GM18507 (cell line): ENCODE measurements at places on chromosomes 5 and 9.

GRCh38 chr5:128163991-128164390, 80.4 kb downstream of the SLC12A2 start:
- DNase-seq, result no peak

DNA sequence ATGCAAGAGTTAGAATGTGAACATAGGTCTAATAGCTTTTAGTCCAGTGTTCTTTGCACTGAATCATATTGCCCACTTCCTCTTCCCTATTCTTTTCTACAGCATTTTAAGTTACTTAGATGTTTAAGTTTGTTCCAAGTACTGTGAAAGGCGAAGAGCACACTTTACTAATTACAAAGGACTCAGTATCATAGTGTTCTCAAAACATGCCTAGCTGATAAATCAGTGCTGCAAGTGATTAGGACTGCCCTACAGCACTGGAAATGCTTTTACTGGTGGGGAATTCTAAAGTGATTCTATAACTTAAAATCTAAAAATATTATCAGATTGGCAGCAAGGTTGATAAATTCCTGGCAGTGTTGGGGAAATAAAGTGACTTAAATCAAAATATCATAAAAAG, 177.9 kb upstream of the KCNN2 start:
- DNase-seq, result no peak

DNA sequence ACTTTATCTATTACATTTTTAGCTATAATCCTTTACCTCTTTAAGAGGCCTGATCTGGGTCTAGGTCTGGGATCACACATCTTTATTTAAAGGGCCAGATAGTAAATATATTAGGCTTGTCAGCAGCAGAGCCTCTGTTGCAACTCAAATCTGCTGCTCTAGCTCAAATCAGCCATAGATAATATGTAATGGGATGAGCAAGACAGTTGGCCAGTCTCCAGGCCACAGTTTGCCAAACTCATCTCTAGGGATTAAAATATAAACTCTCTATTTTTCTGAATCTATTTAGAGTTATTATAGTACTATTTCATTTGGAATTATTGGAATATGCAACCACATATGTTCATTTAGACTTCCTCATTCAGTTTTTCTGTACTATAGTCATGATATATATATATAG, 115.9 kb upstream of the MINAR2 start:
- DNase-seq, result no peak

GRCh38 chr5:148297731-148298130, 14.5 kb upstream of the SPINK7 start:
- DNase-seq, result no peak

GRCh38 chr5:96893342-96893741, 17.0 kb downstream of the ERAP2 start:
- no peak for DNase-seq

DNA sequence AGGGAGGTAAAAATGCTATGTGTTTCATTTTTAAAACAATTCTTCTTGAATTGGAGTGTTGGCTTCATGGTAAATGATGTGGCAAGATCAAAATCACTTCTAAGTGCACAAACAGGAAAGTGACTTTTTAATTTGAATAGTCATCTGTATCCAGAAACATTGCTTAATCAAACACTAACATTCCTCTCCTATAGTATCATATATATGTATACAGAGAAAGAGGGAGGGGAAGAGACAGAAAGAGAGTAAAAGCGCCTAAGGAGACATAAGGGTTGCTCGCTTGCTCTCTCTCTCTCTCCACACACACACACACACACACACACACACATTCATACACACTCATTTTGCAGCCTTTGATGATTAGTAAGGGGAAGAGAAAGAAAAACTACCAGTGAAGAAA, 95.4 kb upstream of the PRDM9 start:
- no peak for DNase-seq

DNA sequence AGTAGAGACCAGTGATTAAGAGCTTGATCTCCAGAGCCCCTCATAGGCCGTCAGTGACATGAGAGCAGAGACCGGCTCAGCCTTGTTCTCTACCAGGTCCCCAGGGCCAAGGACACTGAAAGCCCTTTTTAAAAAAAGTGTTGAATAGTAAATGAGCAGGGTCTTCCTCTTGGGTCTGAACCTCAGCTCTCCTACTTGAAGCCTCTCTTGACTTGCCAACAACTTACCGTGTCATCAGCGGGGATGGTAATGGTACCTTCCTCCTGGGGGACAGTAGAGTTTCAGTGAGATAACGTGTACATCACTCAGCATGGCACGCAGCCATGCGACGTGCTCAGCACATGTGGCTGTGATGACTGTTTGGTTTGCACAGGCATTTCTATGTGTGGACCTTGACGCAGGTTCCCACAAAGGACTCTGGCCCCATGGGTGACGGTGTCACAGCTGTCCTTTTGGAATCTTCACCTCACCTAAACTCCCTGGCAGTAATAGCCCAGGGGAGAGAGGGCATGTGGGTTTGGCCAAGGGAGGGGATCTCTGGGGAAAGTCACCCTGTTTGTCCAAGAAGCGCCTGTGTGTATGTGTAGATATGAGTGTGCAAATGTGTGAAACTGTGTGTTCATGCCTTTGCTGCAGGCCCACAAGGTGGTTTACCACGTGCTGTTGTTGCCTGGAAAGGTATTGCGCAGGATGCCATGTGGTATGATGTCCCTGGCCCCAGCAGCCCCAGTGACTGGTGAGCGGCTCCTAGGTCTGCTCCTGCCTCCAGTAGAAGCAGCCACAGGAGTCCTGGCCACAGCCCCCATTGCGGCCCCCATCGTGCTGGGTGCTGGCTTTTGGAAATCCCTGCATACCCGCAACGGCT, 18.7 kb downstream of the ERGIC1 start:
- DNase-seq, result no peak

GRCh38 chr9:69874301-69875060, 53.9 kb downstream of the CFAP95 start:
- no peak for DNase-seq

GRCh38 chr5:115977096-115977495, 14.8 kb downstream of the LVRN start:
- DNase-seq, result no peak

DNA sequence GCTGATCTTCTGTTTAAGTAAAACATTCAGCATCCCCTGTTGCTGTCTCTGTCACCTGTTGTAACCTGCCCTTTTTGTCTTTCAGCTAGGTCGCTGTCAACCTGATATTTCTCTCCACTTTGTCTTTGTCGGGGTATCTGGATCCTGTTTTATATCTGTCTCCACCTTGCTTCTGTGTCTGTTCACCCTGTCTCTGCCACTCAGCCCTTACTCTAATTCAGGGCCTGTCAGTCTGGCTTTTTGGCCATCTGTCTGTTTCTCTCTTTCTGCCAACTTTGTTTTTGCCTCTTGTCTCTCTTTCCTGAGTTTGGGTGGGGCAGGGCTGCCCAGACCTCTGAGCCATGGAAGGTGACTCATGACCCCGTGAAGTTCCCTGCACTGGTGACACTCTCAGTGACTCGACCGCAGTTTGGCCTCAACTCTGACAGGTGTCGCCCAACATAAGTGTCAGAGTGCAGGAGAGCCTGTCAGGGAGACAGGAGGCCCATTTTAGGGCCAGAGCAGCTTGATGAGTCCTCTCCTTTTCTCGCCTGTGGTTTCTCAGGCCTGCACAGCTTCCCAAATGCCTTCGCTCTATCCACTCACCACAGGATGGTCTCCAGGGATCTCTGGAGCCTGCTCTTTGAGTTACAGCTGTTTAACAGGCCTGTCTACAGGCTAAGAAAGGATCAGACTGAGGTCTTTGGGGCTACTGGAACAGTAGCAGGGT, 868 bp downstream of the ZBTB43 start:
- peak; percentile 33 for DNase-seq
